Heart right ventricle (tissue), 16 donors: ENCODE measurements at places on chromosomes 11 and 22. TPM values are rescaled to one million over a fixed set of nuclear protein-coding genes. Genes with fewer than 3 reads are reported as not detected.

The KCNJ11 gene
- total RNA-seq, result 27.0 TPM

The FAM76B gene
- 5.5 TPM for total RNA-seq

The TMPRSS6 gene
- not detected for total RNA-seq

The APOBEC3F gene
- total RNA-seq, result 7.0 TPM

The ZBTB16 gene
- 89.8 TPM for total RNA-seq

The LDHAL6A gene
- not detected for total RNA-seq

The TENM4 gene
- 2.4 TPM for total RNA-seq

The FGF19 gene
- not detected for total RNA-seq

The OR52N1 gene
- not detected for total RNA-seq

The ART1 gene
- total RNA-seq, result 0.37 TPM

The RASD2 gene
- 1.8 TPM for total RNA-seq

The BIRC2 gene
- 25.9 TPM for total RNA-seq
